NCI-H460 (cell line): ENCODE measurements at places on chromosomes 4 and X. TPM values are rescaled to one million over a fixed set of nuclear protein-coding genes. Genes with fewer than 3 reads are reported as not detected.

DNA sequence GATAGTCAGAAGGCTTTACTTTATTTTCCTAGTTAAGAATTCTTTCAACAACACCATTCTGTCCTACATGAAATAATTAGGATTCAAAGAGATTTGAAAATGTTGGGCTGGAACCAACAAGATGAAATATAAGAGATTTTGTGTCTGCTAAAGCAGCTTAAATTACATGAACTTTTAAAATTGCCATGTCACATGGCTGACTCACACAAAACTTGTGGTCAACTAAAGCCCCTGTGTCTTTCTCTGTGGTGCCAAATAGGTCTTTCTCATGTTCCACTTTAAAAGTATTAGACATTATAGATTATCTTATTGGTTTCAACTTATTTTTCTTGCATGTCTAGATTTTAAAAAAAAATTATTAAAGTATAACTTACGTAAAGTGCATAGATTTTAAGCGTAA lies 60.8 kb upstream of the FHL1 start:
- no peak for DNase-seq

IL21 gene
- not detected in 2 replicates for total RNA-seq

RTL3 gene
- not detected in 2 replicates for total RNA-seq

SPP1 gene
- total RNA-seq = 1,528 and 1,619 TPM in 2 replicates

ZXDA gene
- total RNA-seq = 6.5 and 6.8 TPM in 2 replicates

- DNase-seq = no peak
These were observed 491.0 kb upstream of the MAGEB2 start for GRCh38 chrX:29724316-29724715.

MAGED4 gene
- total RNA-seq = 2.3 and 2.7 TPM in 2 replicates

DNA sequence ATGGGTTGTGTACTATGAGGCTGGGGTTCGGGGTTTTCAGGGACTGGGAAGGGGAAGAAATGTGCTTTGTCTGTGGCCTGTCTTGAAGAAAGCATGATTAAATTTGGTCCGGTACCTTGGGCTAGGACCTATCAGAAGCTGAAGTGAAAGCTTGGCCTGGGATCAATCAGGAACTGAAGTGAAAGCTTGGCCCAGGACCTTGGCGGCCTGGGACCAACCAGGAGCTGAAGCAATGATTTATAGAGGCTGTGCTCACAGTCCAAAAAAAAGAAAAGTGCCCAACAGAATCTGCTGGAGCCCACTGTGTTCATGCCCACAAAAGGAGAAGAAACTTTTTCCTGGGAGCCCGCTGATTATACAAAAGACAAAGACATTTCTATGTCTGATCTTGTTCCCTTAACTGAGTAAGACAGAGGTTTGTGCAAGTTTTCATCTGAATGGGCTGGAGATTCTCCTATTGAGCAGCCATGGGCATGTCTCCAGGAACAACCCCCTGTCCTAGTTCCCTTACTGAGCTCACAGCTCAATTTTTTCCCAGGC lies 1427.9 kb downstream of the FAM133A start:
- no peak for DNase-seq

CT45A5 gene
- total RNA-seq = not detected in 2 replicates

DNA sequence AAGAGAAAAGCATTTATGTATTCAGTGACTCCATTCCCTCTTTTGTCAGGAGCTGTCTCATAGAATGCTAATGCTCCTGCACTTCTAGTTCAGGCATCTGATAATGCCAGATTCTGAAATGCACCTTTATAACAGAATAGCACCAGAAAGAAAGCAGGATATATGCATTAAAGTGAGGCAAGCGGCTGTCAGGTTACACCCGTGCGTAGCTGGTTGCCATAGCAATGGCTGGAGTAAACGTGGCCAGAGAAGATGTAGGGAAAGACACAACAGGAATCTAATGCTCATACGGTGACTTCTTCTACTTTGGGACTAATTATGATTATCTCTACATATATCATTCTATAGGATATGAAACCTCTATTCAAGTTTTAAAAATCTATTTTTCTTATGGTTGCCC lies 5.9 kb downstream of the EMCN start:
- no peak for DNase-seq

DNA sequence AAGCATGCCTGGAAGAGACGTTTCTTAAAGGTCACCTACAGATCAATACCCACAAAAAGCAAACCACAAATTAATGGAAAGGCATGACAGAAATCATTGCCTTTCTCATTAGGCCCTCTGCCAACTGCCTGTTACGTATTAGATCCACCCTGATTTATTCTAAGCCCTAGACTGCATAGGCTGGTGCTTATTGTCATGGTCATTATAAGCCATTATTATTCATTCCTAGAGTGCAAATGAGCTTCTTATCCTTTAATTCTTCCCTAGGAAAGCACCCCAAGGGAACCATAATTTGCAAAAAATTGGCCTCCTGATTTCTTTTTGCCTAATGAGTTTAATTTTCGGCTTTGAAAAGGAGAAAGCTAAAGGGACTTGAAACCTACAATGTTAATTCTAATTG lies 184.2 kb upstream of the GPRIN3 start:
- DNase-seq = no peak

DNA sequence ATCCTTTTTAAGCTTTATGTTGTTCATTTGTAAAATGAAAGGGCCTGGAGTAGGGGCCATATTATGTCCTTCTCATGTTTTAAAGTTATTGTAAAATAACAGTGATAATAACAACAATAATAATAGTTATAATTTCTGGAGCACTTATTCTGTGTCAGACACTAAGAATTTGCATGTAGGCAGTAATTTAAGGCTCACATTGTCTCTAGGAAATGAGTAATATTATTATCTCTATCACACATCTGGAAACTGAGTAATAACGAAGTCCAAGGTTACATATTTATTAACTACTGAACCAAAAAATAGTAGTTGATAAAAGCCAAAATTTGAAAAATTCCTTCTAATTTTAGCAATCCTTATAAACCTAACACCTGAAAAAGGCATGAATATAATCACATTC lies 520.7 kb upstream of the PABPC4L start:
- DNase-seq = no peak

GRCh38 chr4:185344743-185345538 lies 50.8 kb downstream of the LRP2BP start:
- DNase-seq = no peak

- no peak for DNase-seq
These were observed 52.6 kb downstream of the CASK start for GRCh38 chrX:41870719-41871151.
